Fibroblast of villous mesenchyme (primary cell): ENCODE measurements at places on chromosomes 13 and 19.

- no peak for DNase-seq
Measured at GRCh38 chr19:17606590-17607185, 51.2 kb downstream of the COLGALT1 start.

DNA sequence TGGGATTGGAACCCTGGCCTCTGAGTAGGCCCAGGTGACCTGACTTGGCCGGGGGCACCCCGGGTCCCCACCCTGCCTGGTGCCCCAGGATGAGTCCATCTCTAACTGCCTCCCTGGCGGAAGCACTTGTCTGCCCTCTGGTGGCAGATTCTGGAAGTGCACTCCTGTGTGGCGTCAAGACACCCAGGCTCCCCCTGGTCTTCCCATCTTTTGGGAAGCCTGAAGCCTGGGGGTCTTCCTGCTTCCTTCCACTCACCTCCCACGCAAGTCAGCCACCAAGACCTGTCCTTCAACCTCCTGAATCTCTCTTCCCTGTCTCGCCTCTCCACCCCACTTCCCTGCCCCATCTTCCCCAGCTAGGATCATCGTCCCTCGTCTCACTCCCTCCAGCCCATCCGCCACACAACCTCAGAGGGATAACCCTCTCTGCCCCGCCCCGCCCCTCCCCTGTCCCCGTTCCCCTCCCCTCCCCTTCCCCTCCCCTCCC lies 7.4 kb downstream of the RABAC1 start:
- peak; percentile 70 for DNase-seq

DNA sequence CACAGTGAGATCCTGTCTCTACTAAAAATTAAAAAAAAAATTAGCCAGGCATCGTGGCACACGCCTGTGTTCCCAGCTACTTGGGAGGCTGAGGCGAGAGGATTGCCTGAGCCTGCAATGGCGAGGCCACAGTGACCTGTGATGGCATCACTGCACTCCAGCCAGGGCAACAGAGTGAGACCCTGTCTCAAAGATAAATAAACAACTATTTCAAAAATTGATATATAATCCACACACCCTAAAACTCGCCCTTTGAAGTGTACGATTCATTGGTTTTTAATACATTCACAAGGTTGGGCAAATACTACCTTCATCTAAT lies 12.1 kb upstream of the TICAM1 start:
- no peak for DNase-seq

DNA sequence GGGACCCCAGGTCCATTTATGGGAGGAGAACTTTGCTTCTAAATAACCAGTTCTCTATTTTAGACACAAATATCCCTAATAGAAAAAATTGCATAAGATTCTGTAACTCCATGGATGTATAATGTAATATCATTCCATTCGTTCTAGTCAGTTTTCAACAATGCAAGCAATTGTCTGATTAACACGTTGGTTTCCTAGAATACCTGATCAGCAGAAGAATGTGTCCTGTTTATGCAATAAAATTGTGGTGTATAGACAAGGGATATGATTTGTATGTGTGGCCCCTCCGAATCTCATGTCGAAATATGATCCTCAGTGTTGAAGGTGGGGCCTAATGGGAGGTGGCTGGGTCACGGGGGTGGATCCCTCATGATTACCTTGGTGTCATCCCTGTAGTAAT lies 62.1 kb downstream of the RUBCNL start:
- no peak for DNase-seq

GRCh38 chr13:26855071-26855470 lies 94.5 kb upstream of the GPR12 start:
- no peak for DNase-seq

DNA sequence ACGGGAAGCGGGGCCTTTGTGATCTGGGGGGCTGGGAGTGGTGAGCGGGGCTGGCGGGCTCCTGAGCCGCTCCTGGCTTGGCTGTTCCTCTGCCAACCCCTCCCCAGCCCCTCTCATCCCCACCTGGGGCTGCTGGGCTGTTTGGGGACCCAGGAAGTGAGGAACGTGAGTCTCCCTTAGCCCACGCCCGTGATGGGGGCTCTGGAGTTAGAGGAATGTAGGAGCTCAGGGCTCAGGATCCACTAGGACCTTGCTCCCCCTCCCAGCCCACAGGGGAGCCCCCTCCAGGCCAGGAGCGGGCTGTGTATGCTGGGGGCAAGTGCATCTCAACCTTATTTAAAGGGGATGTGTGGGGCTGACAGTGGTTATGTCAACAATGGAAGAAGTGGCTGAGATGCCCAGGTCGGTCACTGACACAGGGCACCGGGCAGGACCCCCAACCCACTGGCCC lies 134.1 kb downstream of the URI1 start:
- no peak for DNase-seq

GRCh38 chr19:53158119-53158656 lies 665 bp downstream of the ZNF347 start:
- DNase-seq, result peak; percentile 44

GRCh38 chr13:59274958-59275727 lies 888.6 kb downstream of the DIAPH3 start:
- no peak for DNase-seq

DNA sequence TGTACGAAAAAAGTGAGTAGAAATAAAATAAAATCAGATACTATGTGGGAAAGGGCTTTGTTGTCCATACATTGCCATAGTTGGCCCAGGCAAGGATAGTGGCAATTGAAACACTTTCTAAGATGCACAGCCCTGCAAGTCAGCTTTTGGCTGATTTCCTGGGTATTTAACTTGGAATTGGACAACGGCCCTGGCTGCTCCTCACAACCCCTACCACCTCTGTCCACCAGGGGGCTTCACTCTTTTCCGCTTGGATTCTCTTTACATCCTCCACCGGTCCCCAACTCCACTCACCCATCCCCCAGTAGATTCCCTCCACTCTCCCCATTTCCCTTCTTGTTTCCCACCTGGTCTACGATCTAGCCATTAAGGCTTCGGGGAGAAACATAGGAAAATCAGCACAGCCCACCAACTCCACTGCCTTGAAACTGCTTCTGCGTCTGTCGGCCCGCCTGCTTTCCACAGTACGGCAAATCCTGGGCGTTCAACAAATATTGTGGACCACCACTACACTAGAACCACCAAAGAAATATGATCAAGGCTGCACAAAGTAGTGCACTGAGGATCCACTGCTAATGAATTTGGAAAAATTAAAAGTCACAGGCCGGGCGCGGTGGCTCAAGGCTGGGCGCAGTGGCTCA lies 48.6 kb upstream of the GTF3A start:
- DNase-seq, result peak; percentile 64

DNA sequence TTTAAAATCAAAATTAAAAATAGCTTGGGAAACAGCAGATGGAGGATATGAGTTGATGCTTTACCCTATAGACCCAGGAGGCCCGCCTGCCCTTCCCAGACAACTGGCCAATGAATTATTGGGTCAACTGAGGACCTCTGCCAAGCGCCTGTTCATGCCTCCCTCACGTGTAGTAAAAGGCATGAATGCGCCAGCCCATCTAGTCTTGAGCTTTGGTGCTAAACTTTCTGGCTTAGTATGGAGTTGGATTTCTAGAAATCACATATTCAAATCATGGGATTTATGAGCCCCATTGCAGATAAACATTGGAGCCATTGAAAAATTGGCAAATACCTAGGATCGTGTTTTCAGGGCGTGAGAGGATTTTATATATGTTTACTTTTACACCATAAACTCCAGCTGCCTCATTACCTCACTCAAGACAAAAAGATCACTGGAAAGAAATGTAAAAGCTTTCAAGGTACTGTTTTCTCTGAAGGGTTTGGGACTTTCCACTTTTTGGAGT lies 47.1 kb downstream of the COL4A2 start:
- peak; percentile 83 for DNase-seq

GRCh38 chr19:2274185-2274711 lies 7.7 kb downstream of the PEAK3 start:
- no peak for DNase-seq

DNA sequence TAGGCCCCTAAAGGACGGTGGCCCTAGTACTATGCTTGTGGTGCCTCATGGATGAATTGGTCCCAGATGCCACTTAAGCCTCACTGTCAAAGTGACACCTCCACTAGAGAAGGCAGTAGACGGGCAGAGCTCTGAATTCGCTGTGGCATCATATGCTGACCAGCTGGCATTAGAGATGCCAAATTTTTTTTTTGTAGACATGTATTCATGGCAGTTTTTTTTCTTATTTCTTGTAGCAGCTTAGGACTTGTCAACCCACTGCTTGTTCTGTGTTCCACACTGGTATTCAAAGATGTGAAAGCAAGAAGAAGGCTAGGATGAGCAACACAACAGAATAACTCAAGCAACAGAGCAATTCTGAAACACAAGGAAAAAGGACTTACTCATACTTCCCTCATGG lies 212.5 kb downstream of the DLEU7 start:
- no peak for DNase-seq

DNA sequence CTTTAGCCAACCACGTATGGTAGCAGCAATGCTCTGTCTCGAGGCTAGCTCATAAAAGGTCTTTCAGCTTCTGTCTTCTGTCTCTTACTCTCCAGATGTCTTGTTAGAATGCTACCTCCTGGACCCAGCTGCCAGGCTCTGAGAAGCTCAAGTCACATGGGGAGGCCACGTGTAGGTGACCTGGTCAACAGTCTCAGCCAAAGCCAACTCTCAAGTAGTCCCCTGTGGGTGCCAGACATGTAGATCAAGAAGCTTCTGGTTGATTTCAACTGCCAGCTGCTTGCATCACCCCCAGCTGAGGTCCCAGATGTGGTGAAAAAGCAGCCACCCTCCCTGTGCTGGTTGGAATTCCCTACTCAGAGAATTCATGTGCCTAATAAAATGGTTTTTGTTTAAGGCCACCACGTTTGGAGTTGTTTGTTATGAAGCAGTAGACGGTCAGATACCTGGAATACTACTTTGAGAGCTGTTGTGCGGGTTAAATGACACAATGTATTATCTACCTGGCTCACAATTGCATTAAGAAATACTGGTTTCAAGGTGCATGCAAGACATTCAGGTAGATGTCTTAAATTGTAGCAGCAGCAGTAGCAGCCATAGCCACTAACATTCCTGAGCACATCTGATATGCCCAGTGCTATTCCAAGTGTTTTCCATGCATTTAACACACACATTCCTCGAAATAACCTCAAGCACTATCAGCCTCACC lies 131.0 kb upstream of the RFC3 start:
- peak; percentile 57 for DNase-seq

- peak; percentile 91 for DNase-seq
Measured at GRCh38 chr13:110250258-110250891, 56.6 kb downstream of the COL4A1 start.

DNA sequence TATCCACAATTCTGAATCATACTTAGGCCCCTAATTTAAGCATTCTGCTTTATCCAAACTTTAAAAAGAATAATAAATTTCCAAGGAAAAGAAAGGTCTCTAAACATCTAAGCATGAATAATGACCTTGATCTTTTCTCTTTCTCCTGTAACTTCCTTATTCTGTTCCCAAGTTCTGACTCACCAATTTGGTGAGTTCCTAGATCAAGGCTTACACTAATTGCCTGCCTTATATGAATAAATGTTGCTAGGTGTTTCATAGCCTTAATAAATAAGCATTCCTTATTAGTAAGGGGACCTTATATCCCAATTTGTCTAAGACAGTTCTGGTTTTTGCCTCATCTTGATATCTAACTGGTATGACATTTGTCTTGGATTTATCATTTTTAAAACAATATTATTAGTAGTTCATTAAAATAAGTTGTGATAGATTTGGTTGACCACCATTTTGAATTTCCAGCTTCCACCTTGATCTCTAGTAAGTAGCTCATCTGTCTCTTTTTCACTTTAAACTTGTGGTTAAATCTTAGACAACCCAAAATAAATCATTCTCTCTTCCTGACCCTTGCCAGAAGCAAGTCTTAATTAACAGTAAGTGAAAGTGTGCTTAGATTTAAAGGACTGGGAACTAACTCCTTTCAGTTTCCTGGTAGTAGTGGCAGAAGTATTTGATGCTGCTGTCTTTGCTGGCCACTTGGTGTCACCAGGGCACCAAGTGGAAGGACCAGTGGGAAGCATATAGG lies 121.2 kb upstream of the MLNR start:
- DNase-seq, result no peak

DNA sequence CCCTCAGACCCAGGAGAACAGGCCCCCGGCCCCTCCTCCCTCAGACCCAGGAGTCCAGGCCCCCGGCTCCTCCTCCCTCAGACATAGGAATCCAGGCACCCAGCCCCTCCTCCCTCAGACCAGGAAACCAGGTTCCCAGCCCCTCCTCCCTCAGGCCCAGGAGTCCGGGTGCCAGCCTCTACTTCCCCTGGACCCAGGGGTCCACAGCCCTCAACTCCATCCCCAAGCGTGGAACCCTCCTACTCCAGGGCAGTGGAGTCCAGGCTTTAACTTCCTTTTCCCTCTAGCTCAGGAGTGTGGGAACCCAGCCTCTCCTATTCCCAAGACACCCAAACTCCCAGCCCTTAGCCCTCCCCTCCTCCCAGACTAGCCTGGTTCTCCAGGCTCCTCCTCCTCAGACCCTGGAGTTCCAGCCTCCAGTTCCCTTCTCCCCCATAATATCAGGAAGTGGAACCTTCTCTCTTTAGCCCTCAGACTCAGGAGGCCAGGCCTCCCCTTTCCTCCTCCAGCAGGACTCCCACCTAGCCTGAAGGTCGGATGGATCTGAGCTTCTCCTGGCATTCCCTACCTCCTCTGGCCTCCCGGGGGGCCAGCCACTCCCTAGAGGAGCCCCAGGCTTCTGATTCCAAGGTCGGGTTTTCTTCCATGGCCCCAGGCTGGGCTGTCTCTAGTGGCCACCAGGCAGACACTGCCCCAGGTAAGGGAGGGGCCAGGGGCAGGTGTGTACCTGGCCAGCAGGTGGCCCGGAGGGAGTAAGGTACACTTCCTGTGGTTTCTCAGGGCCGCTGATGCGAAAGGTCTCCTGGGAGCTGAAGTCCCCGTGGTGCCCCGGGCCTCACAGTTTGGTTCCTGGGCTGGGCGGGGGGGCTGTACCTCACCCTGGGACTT lies at the start of gene TMC4:
Gene TMC4 (minus strand): TSS at position 690 of the 888 bp plus-strand sequence. CDS start 43 bp downstream, at position 647.
- DNase-seq, result peak; percentile 43

- no peak for DNase-seq
Measured at GRCh38 chr19:8663920-8664670, 33.7 kb downstream of the NFILZ start.

DNA sequence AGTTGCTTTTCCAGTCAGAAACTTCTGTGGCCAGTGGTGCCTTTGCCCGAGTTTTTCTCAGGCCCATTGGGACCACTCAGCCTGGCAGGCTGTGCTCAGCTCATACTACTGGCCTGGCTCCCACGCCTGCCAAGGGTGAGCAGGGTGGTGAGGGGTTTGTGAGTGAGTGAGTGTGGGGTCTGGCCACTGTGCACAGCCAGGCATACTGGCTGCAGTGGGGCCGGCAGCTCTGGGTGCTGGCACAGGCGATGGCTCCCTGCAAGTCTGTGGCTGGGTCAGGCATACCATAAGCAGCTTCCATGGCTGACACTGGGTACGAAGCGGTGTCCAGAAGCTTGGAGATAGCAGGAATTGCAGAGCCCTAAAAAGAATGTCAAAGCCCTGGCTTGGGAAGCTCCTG lies 161.0 kb downstream of the SLITRK6 start:
- DNase-seq, result no peak
